Ureter (tissue), 1 donor: ENCODE measurements at places on chromosomes 2 and 18. TPM values are rescaled to one million over a fixed set of nuclear protein-coding genes. Genes with fewer than 3 reads are reported as not detected.

ASB18 gene
- total RNA-seq: not detected

DNA sequence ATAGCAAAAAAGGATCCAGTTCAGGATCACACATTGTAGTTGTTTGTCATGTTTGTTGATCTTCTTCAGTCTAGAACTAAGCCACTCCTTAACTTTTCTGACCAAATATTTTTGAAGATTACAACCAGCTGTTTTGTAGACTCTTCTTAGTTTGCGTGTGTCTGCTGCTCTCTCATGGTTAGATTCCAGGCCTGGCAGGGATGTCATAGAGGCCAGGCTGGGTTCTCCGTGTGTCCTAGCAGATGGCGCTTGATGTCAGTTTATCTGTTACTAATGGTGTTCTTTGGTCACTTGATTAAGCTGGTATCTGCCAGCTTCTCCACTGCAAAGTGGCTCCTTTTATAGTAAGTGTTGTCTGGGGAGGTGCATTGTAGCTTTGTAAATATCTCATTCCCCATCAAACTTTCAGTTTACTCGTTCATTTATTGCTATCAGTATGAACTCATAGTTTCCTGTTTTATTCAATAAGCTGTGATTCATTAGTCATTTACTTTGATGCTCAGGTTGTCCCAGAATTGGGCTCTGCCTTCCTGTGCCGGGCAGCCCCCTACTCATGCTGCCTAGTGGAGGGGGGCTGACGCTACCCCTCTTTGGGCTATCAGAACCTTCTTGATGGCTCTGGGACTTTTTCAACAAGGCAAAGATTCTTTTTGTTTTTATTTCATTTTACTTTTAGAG, 42.1 kb downstream of the GRHL1 start:
- DNase-seq: no peak

- no peak for DNase-seq
These were observed 20.1 kb downstream of the R3HDM1 start for GRCh38 chr2:135551356-135551755.

- DNase-seq: no peak
These were observed 647.5 kb downstream of the ARHGAP15 start for GRCh38 chr2:143776526-143777297.

RNF181 gene
- 115 TPM for total RNA-seq

GRCh38 chr2:66839551-66840320, 404.8 kb downstream of the MEIS1 start:
- no peak for DNase-seq

- DNase-seq: no peak
These were observed 213.4 kb downstream of the GPD2 start for GRCh38 chr2:156649596-156649995.

DNA sequence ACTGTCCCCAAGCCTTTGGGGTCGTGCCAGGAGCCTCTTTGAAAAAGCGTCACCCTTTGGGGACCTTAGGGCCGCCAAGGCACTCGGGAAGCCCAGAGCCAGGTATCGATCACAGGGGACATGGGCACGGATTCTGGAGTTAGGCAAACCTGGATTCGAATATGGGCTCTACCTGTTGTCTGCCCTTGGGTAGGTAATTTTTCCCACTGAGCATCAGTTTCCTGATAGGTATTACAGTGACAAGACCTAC, 9.3 kb downstream of the TMEM198 start:
- DNase-seq: no peak

DNA sequence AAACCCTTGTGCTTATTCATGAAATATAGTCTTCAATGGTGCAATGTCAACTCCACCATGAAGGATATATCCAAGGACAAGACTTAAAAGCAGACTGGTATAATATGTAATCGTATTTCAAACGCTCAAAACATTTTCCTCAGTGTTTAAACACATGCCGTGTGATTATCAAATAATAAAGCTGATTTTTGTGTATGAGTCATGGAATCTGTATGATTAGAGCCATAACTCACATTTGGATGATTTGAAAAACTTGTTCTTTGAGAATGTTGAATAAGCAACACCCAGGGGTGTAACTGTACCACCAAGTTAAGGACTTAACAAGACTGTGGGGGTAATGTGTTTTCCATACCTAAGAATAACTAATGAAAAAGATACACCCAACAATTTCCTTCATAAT, 215.3 kb downstream of the STK39 start:
- DNase-seq: no peak

GRCh38 chr2:6941299-6942046, 24.3 kb downstream of the RNF144A start:
- no peak for DNase-seq

FSHR gene
- total RNA-seq: not detected

GRCh38 chr2:25251422-25252273, 83.3 kb upstream of the POMC start:
- DNase-seq: peak; percentile 61

DNA sequence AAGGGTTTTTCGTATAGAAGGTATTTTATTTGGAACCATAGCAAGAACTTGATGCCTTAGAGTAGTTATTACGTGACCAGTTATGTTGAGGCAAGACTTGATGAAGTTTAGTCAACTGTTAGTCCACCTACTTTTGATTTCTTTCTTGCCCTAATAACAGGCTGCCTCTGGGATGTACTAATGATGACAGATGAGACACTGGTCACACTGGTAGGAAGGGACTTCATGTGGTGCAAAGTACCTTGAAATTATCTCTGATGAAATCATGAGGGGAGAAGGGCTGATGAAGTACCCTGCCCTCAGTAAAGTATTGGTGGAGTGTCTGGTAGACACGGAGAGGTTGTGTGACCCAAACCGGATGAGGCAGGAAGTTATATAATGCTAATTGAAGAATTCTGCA, 5.4 kb downstream of the DIS3L2 start:
- DNase-seq: no peak

EGR4 gene
- not detected for total RNA-seq

DNA sequence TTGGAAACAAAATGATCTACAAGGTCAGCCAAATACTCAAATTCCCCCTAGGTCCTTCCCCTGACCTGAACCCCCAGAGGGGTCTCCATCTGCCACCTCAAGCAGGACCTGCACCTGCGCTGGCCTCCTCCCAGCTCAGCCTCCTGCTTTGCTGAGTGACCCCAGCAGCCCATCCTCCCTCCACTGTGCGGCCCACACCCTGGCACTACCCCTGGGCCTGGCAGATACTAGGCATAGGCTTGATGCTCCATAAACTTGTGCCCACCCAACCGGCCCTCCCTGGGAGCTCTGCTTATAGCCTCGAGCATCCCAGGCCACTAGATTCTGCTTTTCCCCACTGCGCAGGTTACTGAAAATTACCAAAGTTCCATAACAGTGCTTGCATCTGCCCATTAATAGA, 156.2 kb downstream of the HDAC4 start:
- no peak for DNase-seq

DNA sequence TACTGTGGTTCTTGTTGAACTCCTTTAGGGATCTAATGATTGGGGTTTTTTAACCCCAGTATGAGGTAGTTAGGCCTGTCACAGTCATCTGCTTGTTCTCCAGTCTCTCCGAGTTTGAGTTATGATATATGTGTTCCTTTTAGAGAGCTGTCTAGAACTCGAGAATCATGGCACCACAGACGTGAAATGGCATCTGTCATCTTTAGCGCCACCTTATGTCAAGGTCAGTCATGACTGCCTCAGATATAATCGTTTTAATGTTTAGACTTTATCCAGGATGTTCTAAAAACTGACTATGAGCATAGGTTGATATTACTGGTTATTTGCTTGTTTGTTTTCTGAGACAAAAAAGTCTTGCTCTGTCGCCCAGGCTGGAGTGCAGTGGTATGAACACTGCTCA, 112.2 kb downstream of the CEP192 start:
- no peak for DNase-seq

GRCh38 chr18:35478520-35479435, 19.0 kb downstream of the INO80C start:
- no peak for DNase-seq

- DNase-seq: no peak
These were observed 65.5 kb upstream of the ATG16L1 start for GRCh38 chr2:233185963-233186362.

- DNase-seq: no peak
These were observed 66.5 kb upstream of the ACKR3 start for GRCh38 chr2:236503100-236503499.

DNA sequence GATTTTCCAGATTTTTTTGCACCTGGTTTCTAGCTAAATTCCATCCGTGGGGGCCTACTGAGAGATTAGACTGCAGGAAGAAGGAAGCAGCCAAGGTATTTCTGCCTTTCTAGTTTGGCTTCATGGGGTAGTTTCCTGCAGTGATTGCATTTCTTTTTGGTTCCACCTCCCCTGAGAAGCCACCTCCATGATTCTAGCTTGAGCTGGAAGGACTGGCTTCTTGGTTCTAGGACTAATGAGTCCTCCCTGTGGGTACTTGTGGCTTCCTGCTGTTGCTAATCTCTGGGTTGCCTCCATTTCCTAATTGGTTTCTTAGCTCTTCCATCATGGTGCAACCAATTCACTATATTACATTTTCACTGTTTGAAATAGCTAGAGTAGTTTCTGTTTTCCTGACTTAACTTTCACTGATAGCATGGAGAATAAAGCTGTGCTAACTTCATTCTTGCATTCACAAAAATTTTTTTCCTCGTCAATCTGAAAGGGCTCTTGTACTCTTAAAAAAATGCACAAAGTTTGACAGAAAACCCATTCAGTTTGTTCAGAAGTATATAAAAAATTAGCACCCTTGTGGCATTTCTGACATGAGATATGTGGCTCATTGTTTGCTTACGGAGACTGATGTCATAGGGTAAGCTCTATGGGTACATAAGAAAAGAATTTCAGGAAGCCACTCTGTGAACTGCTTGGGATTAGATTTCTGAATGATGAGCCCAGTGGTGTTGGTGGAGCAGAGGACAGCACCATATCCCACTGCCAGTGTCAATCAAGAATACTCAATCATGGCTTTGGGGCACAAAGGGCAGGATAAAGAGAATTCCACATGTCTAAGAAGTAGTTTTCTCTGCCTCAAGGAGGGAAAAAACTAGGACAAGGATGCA, 242.8 kb upstream of the RBMS1 start:
- DNase-seq: no peak

GRCh38 chr18:63818212-63818611, 43.0 kb downstream of the SERPINB7 start:
- DNase-seq: no peak

SH2D6 gene
- 0.75 TPM for total RNA-seq

KIAA2012 gene
- not detected for total RNA-seq

DNA sequence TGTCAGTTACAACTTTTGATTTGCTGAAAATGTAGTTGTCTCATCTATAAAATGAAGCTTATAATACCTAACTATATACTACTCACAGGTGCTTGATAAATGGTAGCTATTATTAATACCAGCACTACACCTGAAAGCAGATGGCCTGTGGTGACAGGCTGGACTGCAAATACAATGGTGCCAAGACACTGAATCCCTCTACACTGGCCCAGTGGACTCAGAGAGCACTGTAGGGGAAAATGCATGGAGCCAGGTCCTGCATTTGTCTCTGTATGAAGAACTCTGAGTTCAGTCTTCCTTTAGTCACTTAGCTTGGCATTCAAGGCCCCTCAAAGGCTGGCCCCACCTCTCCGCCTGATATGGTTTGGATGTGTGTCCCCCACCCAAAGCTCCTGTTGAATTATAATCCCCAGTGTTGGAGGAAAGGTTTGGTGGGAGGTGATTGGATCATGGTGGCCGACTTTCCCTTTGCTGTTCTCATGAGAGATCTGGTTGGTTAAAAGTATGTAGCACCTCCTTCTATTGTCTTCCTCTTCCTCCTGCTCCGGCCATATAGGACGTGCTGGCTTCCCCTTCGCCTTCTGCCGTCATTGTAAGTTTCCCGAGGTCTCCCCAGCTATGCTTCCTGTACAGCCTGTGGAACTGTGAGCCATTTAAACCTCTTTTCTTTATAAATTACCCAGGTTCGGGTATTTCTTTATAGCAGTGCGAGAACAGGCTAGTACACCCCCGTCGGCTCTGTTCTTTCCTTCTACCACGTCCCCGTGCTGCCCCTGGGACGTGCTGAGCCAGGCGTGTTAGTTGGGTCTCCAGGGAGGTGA, 11.1 kb upstream of the NTSR2 start:
- DNase-seq: no peak

- peak; percentile 46 for DNase-seq
These were observed 61.3 kb downstream of the GDF7 start for GRCh38 chr2:20728114-20728758.

- no peak for DNase-seq
These were observed 59.5 kb downstream of the MFSD6 start for GRCh38 chr2:190467575-190468083.

- DNase-seq: peak; percentile 44
These were observed 14.6 kb upstream of the NT5DC4 start for GRCh38 chr2:112706170-112706664.

GRCh38 chr2:42046819-42047487, 868 bp upstream of the PKDCC start:
- DNase-seq: no peak

DPP10 gene
- 1.0 TPM for total RNA-seq

GRCh38 chr2:31831585-31831984, 179.2 kb downstream of the MEMO1 start:
- DNase-seq: no peak

DNA sequence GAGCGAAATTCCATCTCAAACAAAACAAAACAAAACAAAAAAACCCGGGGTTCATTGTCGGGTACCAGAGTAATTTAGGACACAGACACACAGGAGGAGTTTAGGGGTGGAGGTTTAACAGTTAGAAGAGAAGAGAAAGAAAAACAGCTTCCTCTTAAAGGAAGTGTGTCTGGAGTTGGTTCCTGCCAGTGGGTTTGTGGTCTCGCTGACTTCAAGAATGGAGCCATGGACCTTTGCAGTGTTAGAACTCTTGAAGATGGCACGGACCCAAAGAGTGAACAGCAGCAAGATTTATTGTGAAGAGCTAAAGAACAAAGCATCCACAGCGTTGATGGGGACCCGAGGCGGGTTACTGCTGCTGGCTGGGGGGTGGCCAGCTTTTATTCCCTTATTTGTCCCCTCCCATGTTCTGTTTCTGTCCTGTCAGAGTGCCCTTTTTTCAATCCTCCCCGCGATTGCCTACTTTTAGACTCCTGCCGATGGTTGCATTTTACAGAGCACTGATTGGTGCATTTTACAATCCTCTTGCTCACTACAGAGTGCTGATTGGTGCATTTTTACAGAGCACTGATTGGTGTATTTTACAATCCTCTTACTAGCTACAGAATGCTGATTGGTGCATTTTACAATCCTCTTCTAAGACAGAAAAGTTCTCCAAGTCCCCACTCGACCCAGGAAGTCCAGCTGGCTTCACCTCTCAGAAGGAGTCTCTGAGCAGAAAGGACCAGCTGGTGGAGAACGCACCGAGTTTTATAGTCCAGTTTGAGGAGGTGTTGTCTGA, 28.7 kb upstream of the ATP8B1 start:
- DNase-seq: no peak

DNA sequence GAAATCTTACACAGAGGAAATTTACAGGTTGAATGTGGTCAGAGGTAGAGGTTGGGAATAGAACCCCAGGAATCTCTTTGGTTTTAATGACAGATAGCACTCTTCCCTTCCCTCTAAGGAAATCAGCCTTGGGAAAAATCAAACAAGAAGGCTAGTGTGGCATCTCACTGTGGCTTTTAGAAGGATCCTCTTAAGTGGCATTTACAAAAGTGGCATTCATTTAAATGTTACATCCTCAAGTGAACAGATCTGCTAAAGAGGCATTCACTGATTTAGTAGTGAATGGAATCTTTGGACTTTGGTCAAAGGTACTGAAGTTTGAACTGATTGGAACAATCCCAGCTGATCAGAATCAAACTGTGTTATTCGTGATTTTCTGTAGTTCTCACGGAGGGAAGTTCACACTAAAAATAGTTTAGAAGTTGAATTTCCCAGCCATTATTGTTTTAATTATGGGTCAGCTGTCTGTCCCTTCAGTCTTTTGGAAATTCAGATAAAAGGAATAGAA, 136.5 kb upstream of the FN1 start:
- DNase-seq: no peak

MAP3K19 gene
- not detected for total RNA-seq
